Renal cortical epithelial cell (primary cell): ENCODE measurements at places on chromosomes 12 and 14.

DNA sequence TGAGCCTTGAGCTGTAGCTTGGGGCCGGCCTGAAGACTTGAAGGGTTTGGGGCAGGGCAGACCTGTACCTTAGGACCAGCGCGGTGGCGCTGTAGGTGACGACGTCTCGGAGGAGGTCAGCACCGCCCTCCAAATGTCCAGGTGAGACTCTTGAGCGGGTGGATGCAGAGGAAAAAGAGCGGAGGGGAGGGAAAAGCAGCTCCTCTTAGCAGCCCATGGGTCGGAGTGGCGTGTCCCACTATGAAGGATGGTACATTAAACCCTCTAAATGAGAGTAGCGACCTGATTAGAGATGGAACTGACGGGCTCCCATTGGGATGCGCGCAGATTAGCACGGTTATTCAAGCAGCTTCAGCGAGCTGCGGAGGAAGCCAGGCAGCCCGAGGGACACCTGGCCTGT is 77.0 kb upstream of the MAP1LC3B2 start:
- no peak for DNase-seq

GRCh38 chr14:75917322-75917945 is 64.4 kb downstream of the TGFB3 start:
- no peak for DNase-seq

- peak; percentile 47 for DNase-seq
Measured at GRCh38 chr12:90226211-90226610, 517.6 kb upstream of the ATP2B1 start.

DNA sequence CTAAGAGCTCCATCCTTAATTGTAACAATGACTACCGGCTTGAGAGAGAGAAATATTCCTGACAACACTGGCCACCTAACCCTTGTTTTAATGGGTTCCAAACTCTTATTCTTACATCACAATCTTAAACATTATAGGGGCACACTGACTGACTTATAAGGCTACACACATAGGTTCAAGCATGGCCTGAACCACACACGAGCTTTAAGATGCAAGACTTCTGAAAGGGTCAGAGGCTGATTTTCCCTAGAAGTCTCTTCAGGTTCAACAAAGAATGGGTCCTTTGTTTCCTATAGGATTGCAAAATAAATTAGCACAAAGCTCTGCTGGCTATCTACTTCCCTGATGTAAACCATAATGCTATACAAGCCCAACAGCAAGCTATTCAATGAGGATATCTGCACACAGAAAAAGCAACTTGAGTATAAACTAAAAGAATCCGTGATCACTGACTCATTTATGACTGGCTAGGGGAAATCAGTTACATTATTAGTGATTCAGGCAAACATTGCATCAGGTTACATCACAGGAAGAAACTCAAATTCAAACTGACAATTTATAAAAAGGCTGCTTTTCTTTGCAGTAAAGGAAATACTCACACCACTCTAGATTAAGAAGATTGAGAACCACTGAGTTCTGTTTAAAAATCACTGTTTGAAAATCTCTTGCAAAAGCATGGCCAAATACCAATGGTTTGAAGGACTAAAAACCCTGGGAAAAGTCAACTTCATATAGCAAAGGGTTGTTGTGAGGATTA is 8.5 kb downstream of the BTG1 start:
- peak; percentile 92 for DNase-seq

DNA sequence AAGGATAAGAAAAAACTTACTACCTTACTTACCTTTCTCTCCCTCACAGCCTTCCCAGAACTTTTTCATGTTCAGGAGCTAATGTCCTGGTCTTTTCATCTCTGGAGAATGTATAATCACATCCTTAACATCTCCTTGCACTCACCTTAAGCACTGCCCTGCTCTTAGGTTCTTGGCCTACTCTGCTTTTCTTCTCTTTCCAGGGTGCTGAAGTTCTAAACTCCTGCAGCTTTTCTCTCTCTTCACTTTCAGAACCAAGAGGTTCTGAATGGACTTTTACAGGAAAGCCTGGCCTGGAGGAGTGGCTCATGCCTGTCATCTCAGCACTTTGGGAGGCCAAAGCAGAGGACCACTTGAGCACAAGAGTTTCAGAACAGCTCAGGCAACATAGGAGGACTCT is 101.9 kb downstream of the TMTC2 start:
- no peak for DNase-seq

DNA sequence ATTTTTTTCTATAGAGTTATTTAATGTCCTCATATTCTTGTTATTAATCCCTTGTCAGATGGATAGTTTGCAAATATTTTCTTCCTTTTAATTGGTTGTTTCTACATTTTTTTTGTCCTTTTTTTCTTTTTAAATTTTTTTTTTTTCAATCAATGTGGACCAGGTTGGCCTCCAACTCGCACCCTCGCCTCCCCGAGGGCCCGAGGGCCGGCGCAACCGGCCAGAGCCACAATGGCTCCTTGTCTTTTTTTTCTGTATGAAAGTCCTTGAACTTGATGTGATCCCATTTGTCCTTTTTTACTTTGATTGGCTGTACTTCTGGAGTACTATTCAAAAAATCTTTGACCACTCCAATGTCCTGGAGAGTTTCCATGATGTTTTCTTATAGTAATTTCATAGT is 17.7 kb upstream of the SLCO1B1 start:
- no peak for DNase-seq

- no peak for DNase-seq
Measured at GRCh38 chr12:128388461-128389000, 121.6 kb downstream of the TMEM132C start.

- DNase-seq, result no peak
Measured at GRCh38 chr12:49763006-49763591, 21.7 kb downstream of the TMBIM6 start.

GRCh38 chr14:102901633-102902032 is 20.8 kb upstream of the AMN start:
- DNase-seq, result no peak

GRCh38 chr12:51941011-51941581 is 10.4 kb upstream of the ACVR1B start:
- DNase-seq, result no peak

DNA sequence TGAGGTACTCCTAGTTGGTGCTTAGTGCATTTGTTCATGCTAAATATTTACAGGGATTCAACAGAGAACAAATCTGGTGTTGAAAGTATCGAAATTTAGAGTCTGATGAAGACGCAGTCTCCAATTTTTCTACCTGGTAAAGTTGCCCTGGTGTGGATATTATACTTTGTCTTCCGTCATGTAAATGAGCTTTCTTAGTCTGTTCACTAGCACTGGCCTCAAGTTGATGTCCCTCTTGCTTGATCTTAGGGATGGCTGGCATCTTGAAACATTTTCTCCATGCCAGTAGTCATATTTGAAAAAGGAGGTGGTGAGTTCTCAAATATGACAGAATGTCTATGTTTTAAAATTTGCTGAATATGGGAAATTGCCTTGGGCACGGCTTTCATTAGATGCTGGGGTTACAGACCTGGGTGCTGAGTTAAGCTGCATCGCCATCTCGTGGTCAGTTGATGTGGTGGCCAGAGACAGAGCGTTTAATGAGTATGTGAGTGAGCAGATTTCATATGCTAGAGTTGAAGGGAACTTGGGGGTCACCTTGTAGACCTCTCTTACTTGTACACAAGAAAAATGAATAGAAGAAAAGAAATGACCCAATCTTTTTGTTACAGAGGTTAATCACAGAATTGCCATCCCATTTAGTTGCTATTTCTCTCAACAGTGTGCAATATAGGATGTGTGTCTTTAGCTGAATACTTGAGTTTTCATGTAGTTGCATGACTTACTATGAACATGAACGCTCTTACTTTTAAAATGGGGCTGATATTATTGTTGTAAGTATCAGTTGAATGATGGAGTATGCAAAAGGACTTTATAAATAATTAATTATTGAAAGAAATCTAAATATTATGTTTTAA is 172.8 kb upstream of the DCN start:
- DNase-seq, result peak; percentile 62

- no peak for DNase-seq
Measured at GRCh38 chr14:100669468-100669867, 57.2 kb upstream of the DLK1 start.

- DNase-seq, result peak; percentile 2
Measured at GRCh38 chr12:61891632-61892031, 368.6 kb upstream of the USP15 start.

- DNase-seq, result peak; percentile 73
Measured at GRCh38 chr12:10362828-10363657, 26.8 kb downstream of the KLRK1 start.
